ENCODE measurements at places on chromosomes 11 and 22.

DNA sequence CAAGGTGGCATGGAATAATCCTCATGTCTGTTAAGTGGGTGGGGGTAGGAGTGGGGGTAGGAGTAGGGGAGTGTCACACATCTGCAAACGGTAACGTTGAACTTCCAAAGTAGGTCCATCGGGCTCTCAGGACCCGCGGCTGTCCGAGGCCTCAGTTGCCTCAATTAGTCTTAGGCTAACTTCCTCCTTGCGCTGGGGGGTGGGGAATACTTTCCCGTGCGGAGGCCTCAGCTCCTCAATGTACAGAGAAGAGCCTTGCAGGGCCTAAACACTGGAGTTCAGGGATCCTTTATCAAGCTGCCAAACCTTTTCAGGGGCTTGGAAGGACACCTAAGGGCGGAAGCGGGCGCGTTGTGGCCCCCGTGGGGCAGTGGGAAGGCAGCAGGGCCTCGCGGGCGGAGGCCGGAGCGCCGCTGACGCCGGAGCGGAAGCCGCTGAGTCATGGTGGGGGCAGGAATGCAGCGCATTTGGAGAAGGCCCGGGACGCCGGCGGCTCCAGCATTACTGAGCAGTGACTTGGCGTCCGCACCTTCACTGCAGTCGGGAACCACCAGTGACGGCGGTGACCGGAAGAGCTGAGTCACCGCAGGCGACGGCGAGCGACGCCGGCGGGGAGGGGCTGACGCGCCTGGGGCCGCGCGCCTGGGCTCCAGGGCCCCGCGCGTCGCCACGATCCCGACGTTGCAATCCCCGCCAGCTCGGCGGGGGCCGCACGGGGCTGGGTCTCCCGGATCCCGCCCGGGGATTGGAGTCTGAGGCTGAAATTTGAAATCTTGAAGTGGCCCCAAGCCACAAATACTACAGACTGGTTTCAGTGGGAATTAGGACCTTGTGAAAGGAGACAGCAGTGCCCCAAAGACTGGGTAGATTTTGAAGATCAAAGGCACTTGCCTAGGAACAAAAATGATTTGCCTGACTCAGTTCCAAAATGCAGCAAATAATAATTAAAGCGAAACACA lies 20.2 kb upstream of the IPO7 start:
- peak; percentile 60 for DNase-seq

GRCh38 chr11:121405646-121406045 lies 46.5 kb upstream of the SORL1 start:
- DNase-seq = no peak

DNA sequence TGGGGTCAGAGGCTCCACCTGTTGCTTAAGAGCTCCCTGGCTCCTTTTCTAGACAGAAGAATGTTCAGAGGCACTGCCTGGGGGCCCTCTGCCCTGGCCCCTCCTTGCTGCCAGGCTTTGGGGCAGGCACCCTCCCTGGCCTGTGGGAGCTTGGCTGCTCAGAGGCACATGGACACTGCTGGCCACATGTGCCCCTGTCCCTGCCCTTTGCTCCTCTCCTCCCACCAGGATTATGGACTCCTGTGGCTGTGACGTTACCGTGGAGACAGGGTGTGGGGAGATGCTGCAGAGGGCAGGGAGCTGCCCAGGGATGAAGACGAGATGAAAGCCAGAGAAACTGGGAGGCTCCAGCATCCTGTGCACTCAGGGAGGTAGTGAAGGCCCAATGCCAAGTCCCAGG lies 14.7 kb downstream of the DRD2 start:
- DNase-seq = no peak

DNA sequence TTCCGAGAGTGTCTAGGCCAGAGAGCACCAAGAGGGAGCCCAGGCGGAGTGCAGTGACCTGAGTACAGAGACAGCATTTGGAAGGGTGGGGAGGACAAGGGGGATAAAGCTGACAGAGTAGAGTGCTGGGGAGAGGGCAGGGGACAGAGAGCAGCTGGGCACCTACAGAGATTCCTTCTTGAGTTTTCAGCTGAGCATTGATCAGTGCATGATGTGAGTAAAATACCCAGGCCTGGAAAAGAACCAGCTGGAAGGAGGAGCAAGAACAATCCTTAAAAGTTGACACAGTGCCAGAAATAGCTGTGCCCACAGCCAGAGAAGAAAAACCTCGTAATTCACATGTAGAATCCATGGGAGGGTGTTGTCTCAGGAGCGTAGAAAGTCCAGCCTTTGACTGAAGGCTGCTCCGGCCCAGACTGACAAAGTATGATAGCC lies 33.9 kb upstream of the PANX2 start:
- no peak for DNase-seq

- peak; percentile 64 for DNase-seq
Measured at GRCh38 chr22:17742527-17742902, 31.8 kb downstream of the BID start.

GRCh38 chr11:20626279-20626678 lies 26.9 kb downstream of the SLC6A5 start:
- no peak for DNase-seq

DNA sequence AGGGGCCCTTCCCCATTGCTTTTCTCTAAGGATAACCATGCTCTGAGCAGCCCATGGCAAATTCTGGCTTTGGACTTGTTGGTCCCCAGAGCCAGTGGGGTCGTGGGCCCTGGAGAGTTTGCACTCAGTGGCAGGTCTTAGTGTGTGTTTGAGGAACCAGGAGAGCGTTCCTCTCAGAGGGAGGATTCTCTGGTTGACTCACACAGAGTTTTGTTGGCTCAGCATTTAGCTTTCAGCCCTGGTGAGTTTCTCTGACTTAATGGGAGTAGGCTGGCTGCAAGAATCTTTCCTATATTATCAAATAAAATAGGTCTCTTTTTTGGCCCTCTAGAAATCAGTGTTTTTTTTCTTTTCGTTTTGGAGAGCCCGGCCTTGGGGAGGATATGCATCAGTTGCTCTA lies 20.9 kb downstream of the ST14 start:
- no peak for DNase-seq

GRCh38 chr22:44452531-44453420 lies 45.3 kb downstream of the RTL6 start:
- no peak for DNase-seq

DNA sequence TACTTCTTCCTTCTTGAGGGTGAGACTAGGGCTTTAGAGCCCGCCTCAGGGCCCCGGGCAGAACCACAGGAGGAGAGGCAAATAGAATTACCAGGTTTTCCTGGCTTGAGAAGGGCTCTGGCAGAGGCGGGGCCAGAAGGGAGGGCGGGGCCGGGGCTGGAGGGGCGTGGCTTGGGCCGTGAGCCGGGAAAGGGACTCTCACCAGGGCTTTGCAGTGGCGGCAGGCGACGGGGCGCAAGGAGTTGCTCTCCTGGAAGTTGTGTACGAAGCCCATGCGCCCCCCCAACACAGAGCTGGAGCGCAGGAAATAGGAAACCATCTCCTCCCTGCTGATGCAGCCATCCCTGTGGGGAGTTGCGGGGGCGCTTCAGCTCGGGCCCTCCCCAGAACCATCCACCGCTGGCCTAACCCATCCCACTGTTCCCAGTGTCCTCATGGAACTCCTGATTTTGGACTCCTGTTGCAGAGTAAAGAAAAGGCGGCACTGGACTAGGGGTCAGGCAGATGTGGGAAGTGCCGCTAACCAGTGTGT lies 6.9 kb upstream of the NRXN2 start:
- DNase-seq = no peak

DNA sequence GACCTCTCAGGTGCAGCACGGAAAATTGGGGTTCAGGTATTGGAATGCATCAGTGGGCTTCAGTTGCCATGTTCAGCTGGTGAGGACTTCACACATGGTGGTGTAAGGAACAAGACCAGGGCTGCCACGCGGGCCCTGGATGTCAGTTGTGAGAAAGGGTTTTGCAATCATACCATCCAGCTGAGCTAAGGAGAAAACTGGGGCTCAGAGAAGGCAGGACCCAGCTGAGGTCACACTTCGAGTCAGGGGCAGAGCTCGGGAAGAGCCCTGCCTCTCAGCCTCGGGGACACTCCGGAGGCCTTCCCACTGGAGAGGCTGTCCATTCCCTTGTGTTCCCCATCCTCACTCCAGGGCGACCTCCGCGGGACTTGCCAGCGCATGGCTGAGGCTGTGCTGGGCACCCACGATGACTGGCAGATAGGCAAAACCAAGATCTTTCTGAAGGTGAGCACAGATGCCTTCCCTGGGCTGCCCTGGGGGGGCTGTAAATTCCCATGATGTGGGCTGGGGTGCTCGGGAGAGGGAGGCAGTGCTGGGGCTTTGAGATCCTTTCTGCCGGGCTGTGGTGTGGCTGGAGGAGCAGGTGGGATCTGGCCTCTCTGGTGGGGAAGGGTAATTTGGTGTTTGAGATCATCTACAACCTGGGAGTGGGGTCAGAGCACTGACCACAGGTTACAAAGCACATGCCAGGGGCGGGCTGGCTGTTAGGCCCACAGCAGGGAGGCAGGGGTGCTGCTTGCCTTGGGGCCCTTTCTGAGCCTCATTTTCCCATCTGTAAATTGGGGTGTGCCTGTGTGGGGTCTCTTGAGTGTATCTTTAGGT lies 47.2 kb downstream of the MYO7A start:
- no peak for DNase-seq

DNA sequence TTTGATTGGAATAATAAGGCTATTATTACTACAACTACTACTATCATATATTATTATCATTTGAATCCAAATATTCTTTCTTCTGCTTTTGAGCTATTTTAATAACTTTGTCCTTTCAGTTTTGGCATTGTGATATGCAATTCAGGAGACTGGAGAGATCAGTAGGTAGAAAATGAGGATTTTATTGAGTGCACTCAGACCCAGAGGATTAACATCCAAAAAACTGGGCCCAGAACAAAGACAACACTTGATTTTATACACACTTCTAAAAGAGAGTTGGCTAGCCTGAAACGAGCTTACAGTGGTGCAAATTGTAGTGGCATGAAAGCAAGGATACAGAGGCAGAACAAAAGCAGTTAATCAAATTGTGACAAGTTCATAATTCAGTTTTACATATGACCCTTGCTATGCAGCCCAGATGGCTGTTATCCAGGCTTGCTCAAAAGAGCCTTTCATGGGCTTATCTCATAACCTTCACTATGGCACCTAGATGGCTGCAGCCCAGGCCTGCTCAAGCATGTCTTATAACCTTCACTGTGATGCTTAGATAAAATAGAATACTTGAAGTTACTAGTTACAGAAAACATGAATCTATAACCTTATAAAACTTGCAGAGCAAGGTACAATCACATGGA lies 796.3 kb upstream of the RAG2 start:
- DNase-seq = no peak

GRCh38 chr11:85759915-85760314 lies 51.0 kb downstream of the SYTL2 start:
- no peak for DNase-seq

- DNase-seq = no peak
Measured at GRCh38 chr11:132037467-132037862, 667.0 kb downstream of the NTM start.

DNA sequence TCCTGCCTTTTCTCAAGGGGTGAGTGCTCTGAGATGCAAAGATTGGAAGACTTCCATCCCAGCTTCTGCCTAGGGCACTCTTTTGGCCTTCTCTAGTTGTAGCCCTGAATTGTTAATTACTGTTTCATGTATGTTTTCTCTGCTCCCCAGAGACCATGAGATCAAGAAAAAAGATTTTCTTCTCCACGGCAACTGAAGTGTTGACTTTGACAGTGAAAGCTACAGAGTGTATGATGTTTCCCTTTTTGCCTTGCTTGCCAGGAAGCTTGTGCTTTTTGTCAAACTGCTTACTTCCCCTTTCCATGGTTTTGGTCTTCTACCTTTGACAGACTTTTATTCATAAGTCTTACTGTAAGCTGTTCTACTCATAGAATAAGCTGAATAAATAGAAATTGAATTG lies 23.3 kb upstream of the EIF3D start:
- no peak for DNase-seq

- DNase-seq = no peak
Measured at GRCh38 chr11:44814881-44815592, 88.3 kb downstream of the TSPAN18 start.

GRCh38 chr11:61902313-61902712 lies 11.0 kb upstream of the FADS3 start:
- DNase-seq = no peak

DNA sequence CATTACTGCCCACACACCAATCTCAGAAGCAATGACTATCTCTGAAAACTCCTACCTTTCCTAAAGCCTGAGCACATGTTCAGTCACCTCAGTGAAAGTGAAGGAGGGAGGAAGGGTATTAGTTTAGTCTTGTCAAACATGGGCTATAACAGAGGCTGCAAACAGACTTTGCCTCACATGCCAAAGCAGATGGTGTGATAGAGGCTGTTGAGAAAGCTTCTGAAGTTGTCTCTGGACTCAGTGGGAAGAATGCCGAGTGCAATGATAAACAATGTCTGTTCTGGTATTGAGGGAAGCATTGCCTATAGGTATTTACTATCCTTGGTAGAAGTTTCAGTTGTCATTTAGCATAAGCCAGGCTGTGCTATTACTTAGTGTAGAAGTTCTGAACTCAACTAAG lies 314.5 kb upstream of the CCDC90B start:
- no peak for DNase-seq

- DNase-seq = no peak
Measured at GRCh38 chr11:66012946-66013761, 1.3 kb downstream of the CST6 start.

DNA sequence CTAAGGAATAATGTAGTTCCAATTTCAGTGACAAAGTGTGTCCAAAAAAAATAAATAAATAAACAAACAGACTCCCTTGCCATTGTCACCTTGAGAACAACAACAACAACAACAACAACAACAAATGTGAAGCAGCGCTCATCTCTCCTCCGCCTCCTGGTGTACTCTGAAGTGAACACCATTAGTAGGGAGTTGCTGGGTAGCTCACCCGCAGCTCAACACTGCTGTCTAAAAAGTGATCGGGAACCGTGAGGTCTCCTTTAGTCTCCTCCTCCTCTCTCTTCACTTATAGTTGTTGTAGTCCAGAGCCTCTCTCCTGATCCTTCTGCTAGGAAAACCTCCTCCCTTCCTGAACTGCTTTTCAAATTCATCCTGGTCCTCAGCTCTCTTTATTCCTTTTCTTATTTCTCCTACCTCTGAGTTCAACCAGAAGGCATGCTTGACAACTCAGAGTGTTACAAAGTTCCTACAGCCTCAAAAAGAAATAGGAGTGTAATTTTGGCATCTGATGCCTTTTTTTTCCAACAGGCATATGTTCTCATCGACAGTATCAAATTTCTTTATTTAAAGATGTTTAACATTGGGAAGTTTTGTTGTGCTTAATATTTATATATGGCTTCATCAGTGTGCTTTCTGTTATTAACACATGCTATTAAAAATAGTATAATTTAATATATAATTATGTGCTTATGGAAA lies 215.1 kb downstream of the PGR start:
- DNase-seq = no peak

DNA sequence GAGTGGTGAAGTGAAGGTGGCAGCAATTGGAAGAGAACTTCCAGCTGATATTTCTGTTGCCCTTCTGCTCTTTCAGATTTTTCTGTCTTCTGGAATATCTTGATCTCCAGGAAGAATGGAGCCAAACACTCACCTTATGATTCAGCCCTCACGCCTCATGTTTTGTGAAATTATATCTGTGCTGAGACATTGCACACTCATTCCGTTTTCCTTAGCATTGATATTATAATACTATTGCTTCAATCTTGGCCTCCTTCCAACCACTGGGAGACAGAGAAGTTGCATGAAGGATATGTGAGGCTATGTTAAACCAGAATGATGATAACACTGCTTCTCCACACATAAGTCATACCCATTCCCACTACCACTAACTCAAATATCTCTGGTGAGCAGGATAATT lies 177.9 kb downstream of the ETS1 start:
- DNase-seq = no peak
